ENCODE measurements at places on chromosomes 2 and 18. TPM values are rescaled to one million over a fixed set of nuclear protein-coding genes. Genes with fewer than 3 reads are reported as not detected.

B3GNT7 gene
- 8.6 TPM for total RNA-seq

DNA sequence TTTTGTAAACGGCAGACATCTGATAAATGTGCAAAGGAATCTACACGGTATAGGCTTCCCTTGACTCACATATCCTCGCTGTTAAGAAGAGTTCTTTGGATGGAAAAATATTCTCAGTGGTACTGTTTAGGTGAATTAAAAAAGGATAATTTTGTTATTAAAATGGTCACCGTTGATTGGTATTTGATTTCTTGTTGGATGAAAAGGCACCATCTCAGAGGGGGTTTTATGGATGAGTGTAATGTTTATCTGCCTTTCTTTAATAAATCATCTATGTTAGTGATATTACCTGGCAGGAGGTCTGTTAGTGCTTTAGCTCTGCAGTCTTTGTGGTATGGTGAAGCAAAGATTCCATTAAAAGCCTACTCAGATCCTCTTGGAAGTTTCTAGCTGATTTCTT is 92.3 kb downstream of the MGAT5 start:
- no peak for DNase-seq

- DNase-seq, result no peak
Measured at GRCh38 chr2:80454628-80455027, 150.1 kb upstream of the LRRTM1 start.

SMC6 gene
- 9.9 TPM for total RNA-seq

DNA sequence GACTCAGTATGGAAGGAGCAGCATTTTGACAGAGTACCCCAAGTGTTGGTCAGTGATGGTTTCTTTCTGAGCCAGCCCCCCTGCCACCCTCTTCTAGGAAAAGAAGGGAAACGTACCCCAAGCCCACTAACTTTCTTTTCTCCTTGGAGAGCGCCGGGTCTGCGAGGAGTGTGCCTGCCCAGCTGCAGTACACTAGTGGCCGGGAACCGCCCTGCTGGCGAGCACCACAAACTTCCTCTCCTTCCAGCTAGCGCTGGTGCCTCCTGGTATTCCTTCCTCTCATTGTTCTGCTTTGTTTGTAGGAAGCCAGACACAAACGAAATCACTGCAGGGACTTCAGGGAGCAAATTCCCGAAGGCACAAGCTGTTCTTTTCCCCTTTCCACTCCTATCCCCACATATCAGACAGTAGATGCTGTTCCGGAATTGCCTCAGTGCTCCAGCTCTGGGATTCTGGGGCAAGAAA is 1.8 kb downstream of the CCDC85A start:
- no peak for DNase-seq

- no peak for DNase-seq
Measured at GRCh38 chr2:45841752-45842407, 190.4 kb downstream of the PRKCE start.

DNA sequence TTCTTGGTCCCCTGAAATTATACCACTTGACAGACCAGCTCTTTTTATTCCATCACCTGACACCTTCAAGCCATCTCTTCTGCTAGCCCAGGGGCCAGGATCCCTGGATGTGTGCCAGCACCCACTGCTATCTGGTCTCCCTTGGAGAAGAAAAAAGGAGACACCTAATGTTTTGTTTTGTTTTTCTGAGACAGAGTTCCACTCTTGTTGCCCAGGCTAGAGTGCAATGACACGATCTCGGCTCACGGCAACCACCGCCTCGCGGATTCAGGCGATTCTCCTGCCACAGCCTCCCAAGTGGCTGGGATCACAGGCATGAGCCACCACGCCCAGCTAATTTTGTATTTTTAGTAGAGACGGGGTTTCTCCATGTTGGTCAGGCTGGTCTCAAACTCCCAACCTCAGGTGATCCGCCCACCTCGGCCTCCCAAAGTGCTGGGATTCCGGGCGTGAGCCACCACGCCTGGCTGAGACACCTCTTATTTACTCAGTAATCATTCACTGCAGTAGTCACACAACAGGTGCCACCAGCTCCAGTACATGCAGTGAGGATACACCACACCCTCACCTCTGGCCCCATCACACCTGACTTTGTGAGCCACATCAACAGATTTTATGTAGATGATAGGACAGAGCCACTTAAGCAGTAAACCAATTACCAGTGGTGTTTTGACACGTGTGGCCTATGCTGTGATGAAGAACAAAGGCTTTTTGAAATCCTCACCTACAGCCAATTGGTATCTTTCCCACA is 42.8 kb upstream of the PCBP1 start:
- no peak for DNase-seq

Data from body of pancreas (tissue), 4 donors.